A549 treated with AZD2906 at 1 μM for 4 hours (cell line): ENCODE measurements at places on chromosomes 7 and 10. TPM values are rescaled to one million over a fixed set of nuclear protein-coding genes. Genes with fewer than 3 reads are reported as not detected.

Gene NT5C3A
- 32.1 to 40.3 TPM (median 33.2 TPM) in 5 replicates for total RNA-seq

Gene ELMO1
- total RNA-seq, result 3.0 to 3.9 TPM (median 3.4 TPM) in 5 replicates

Gene PTPN20
- 3.1 to 4.3 TPM (median 3.6 TPM) in 5 replicates for total RNA-seq

Gene KCNMA1
- 39.3 to 80.4 TPM (median 65.2 TPM) in 5 replicates for total RNA-seq

Gene TSPAN13
- 14.7 to 18.8 TPM (median 17.1 TPM) in 5 replicates for total RNA-seq

Gene FGFBP3
- 2.1 to 2.7 TPM (median 2.6 TPM) in 5 replicates for total RNA-seq

Gene NDUFB8
- 270 to 296 TPM (median 288 TPM) in 5 replicates for total RNA-seq

Gene APBB1IP
- 4.9 to 6.1 TPM (median 5.2 TPM) in 5 replicates for total RNA-seq

Gene CYP2W1
- not detected in 5 replicates for total RNA-seq

Gene PKD2L1
- total RNA-seq, result 0.06 to 0.33 TPM (median 0.16 TPM) in 4 of 5 replicates, not detected in the other

Gene UCMA
- total RNA-seq, result not detected in 5 replicates

Gene HYAL4
- 0.05 TPM in 1 of 5 replicates, not detected in the others for total RNA-seq

Gene TAS2R5
- 0.28 to 0.44 TPM (median 0.36 TPM) in 5 replicates for total RNA-seq

Gene GOLGA7B
- 3.4 to 4.0 TPM (median 3.8 TPM) in 5 replicates for total RNA-seq

Gene CPED1
- total RNA-seq, result not detected in 5 replicates

Gene ANKIB1
- 15.7 to 20.8 TPM (median 18.3 TPM) in 5 replicates for total RNA-seq

Gene STMP1
- 28.1 to 31.7 TPM (median 30.6 TPM) in 5 replicates for total RNA-seq

Gene SCART1
- 0.10 to 0.32 TPM (median 0.20 TPM) in 5 replicates for total RNA-seq

Gene NPY4R2
- 18.2 to 26.5 TPM (median 23.4 TPM) in 5 replicates for total RNA-seq

Gene NFKB2
- 36.9 to 59.6 TPM (median 45.2 TPM) in 5 replicates for total RNA-seq

Gene ZNF37A
- 4.2 to 6.1 TPM (median 4.9 TPM) in 5 replicates for total RNA-seq

Gene POT1
- 10.0 to 15.5 TPM (median 13.2 TPM) in 5 replicates for total RNA-seq

Gene CLCN1
- total RNA-seq, result 0.02 to 0.08 TPM (median 0.03 TPM) in 4 of 5 replicates, not detected in the other

Gene MGAM2
- 0.01 to 0.02 TPM (median 0.02 TPM) in 3 of 5 replicates, not detected in the others for total RNA-seq

Gene AEBP1
- 0.06 TPM in 1 of 5 replicates, not detected in the others for total RNA-seq

Gene SMNDC1
- total RNA-seq, result 45.2 to 49.1 TPM (median 47.8 TPM) in 5 replicates

Gene CNNM1
- 22.8 to 27.4 TPM (median 25.6 TPM) in 5 replicates for total RNA-seq

Gene PRKAR1B
- 29.1 to 35.7 TPM (median 33.7 TPM) in 5 replicates for total RNA-seq

Gene SP8
- not detected in 5 replicates for total RNA-seq

Gene CLEC2L
- total RNA-seq, result 0.08 to 0.20 TPM (median 0.15 TPM) in 5 replicates

Gene NUTM2D
- total RNA-seq, result 1.2 to 1.7 TPM (median 1.4 TPM) in 5 replicates

Gene SPDYE2
- total RNA-seq, result not detected in 5 replicates

Gene ASB10
- not detected in 5 replicates for total RNA-seq

Gene ZNF25
- total RNA-seq, result 1.1 to 2.0 TPM (median 1.6 TPM) in 5 replicates

Gene PRR15
- total RNA-seq, result 4.6 to 7.2 TPM (median 5.2 TPM) in 5 replicates

Gene SPDYE11
- total RNA-seq, result not detected in 5 replicates

Gene DMBT1
- total RNA-seq, result 0.20 to 0.30 TPM (median 0.24 TPM) in 5 replicates

Gene TACC2
- 72.9 to 79.8 TPM (median 76.2 TPM) in 5 replicates for total RNA-seq

Gene ERVW-1
- 0.07 TPM in 1 of 5 replicates, not detected in the others for total RNA-seq

Gene ADAM8
- 2.2 to 4.2 TPM (median 2.9 TPM) in 5 replicates for total RNA-seq

Gene CFAP43
- total RNA-seq, result 0.15 to 0.24 TPM (median 0.19 TPM) in 5 replicates

Gene FAM24B
- 10.3 to 12.6 TPM (median 11.9 TPM) in 5 replicates for total RNA-seq

Gene SFMBT2
- total RNA-seq, result 5.9 to 7.6 TPM (median 7.0 TPM) in 5 replicates

Gene BUD31
- total RNA-seq, result 125 to 150 TPM (median 135 TPM) in 5 replicates

Gene FGF8
- total RNA-seq, result 0.08 to 0.09 TPM in 2 of 5 replicates, not detected in the others
